Renal cortical epithelial cell (primary cell): ENCODE measurements at places on chromosomes 3 and 15. TPM values are rescaled to one million over a fixed set of nuclear protein-coding genes. Genes with fewer than 3 reads are reported as not detected.

GRCh38 chr3:65020281-65021160 is 332.7 kb upstream of the ADAMTS9 start:
- no peak for DNase-seq

- DNase-seq, result no peak
Observed at GRCh38 chr15:81893182-81893835, 152.5 kb downstream of the MEX3B start.

GRCh38 chr3:81048058-81048665 is 713.3 kb downstream of the GBE1 start:
- no peak for DNase-seq

DNA sequence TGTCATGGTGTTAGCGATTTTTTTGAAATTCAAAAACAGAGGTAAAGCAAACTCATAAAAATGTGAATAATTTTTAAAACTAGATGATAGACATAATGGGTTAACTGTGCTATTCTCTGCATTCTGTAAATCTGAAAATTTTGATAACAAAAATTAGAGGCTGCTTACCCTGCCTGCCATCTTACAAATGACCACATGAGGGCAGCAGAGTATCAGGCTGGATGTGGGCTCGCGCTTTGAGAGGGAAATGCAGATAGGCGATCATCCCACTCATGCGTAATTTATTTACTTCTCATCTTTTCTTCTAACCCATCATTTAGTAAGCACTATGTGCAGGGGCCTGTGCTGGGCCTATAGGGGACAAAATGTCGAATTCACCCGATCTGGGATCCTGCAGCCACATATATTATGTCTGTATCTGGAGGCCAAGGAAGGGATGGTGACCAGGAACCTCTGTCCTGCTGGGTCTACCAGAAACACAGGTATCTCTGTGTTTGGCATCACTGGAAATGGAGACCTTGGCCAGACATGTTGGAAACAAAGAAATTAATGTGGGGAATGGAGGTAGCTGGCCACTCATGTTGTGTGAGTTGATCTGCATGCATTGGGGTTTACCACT is 7.8 kb upstream of the RAD18 start:
- peak; percentile 34 for DNase-seq

DNA sequence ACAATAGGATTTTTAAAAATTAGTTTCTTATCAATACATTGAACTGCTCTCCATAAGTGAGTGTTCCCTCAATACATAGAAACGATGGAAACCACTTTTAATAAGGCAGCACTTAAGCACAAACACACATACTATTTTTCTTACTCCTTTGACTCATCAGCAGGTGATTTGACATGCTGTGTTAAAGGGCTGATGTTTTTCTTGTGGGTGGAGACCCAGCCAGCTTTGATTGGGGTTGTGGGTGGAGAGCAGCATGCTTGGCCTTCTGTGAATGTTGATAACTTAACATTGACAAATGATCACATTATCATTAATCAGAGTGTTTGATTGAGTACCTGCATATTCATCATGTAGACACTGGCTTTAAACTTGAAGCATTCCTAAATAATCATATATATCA is 223.0 kb upstream of the DPH6 start:
- peak; percentile 30 for DNase-seq

- DNase-seq, result no peak
Observed at GRCh38 chr3:59257506-59257905, 207.7 kb upstream of the CFAP20DC start.

DNA sequence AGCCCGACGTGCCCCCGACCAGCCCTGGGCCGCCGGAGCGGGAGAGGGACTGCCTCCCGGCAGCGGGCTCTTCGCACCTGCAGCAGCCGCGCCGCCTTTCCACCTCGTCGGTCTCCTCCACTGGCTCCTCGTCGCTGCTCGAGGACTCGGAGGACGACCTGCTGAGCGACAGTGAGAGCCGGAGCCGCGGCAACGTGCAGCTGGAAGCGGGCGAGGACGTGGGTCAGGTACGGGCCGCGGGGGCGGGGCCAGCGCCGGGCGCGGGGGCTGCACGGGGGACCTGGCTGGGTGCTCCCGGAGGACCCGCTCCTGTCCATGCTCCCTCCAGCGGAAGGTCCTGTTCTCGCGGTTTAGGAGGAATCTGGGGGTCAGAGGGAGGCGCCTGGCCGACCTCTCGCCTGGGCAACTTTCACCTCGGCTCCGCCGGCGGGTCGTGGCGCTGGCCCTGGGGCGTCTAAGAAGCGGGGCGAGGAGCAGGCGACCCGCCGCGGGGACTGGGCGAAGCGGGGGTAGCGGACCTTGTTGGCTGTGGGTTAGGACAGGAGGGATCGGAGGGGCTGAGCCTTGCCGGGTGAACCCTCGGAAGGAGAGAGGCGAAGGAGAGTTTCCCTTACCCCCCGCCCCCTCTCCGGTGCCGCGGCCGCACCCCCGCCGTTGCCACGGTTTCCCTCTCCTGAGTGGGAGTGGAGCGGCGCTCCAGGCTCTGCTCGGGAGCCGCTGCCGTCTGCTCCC is 682 bp downstream of the ITPKA start:
- DNase-seq, result no peak

DNA sequence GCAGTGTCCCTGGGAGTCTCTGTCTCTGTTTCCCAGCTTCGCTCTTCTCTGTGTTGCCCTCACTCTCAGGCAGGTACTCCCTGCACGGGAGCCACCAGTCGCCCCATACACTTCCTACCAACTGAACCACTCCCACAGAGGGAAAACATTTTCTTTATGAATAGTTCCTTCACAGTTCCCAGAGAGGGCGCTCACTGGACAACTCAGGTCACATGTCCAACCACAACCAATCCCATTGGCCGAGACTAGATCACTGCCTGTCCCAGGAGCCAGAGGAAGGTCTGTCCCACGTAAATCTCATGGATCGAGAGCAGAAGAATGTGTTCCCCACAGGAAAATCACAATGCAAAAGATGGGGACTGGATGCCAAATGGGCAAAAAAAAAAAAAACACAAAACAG is 26.1 kb downstream of the GRK7 start:
- no peak for DNase-seq

- DNase-seq, result peak; percentile 87
Observed at GRCh38 chr15:52257734-52258062, 37.9 kb downstream of the MYO5C start.

DNA sequence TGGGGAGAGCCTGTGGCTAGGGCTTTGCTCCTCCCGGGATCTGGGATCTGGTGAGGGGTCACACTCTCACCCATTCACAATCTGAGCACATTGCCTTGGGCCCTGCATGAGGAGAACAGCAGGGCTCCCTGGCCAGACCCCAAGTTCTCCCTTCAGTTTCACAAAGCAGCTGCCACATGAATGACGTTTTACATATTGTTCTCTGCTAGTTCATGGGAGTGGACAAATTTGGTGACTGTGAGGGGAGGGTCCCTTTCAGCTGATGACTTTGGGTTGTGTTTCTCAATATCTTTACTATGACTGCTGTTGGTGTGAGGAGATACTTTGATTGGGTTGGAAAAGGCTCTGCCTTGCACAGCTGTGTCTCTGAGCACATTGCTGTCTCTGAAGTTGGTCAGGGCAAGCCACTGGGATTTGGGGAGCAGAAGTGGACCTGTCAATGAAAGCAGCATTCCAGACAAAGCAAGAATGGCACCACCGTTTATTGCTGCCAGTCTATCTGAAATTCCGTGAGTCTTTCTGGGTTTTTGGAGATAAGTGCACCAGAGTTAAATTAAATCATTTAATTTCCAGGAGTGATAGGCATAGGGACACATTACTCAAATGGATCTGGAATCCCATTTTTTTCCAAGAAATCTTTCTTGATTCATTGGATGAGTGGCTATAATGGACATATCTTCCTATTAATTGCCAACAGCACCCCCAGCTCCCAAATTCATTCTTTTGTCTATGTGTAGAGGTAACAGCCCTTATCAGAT is 10.3 kb downstream of the TIMP4 start:
- no peak for DNase-seq

- DNase-seq, result no peak
Observed at GRCh38 chr3:100833483-100833882, 124.2 kb downstream of the TFG start.

DNA sequence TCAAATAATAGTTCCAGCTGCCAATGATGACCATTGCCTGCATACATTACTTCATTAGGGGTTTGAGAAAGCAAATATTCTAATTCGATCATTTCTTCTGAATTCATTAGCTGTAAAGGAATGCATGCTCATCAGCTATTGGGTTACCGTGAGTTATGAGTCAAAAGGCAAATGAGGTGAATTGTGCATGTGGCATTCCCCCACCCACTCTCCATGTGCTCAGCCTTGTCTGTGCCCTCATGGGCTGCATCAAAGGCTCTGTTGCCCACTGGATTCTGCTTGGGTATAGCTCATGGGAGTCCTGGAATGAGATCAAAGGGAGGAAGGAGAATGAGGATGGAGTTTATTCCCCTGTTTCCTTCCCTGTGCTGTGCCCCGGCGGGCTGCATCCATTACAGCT is 99.3 kb upstream of the CHRNA7 start:
- no peak for DNase-seq

DNA sequence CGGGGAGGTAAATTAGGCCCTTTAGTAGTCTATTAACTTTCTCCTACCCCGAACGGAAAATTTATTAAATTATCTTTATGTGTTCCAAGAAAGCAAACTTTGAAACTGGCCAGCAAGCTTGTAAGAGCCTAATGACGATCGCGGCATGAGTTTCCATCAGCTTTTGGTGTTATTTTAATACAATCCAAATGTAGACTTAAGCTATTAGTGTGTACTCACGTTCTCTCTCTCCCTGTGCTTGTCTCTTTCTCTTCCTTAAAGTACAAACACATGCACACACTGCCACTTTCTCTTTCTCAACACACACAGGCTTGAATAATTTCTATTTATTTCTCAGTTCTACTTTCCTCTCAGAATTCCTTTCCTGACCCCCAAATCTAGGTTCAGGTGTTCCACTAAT is 108.8 kb upstream of the MME start:
- peak; percentile 45 for DNase-seq

GRCh38 chr15:51935466-51936104 is 36.0 kb downstream of the LEO1 start:
- no peak for DNase-seq

- DNase-seq, result peak; percentile 57
Observed at GRCh38 chr3:32841867-32842470, 24.2 kb downstream of the TRIM71 start.

GRCh38 chr3:51982352-51982837 is 940 bp upstream of the ACY1 start:
- peak; percentile 87 for DNase-seq

DNA sequence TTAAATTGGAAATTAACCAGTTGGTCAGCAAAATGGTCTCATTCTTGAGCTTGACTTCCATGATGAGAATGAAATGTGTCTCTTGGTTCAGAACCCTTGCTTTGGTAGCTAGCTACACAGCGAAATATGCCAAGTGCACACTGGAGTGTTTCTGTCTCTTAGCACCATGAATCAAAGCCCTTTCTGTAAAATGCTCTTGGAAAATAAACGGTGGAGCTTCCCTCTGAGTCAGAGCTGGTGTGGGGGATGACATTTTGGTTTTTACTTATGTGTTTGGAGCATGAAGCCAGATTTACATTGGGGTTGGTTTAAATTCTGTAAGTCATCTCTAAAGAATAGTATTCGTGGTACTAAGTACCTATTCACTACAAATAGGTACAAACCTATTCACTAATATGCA is 85.1 kb upstream of the NANOGP8 start:
- DNase-seq, result no peak

DNA sequence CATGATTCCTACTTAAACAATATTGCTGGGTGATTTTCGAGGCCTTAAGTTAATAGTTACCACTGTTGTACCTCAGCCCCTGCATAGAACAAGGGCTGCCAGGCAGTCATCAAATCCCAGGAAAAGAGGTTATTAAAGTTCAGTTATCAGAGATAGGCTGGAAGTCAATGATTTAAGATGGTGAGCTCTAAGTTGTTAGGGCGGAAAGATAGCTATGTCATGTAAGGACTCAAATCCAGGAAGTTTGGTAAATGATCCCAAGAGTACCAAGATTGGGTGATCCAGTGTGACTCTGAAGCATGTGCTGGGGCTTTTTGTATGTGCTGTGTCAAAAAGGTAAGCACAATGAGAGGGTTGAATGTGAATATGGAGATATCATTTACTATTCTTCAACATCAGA is 287.9 kb downstream of the NLGN1 start:
- DNase-seq, result peak; percentile 84

- DNase-seq, result no peak
Observed at GRCh38 chr15:80036071-80036470, 23.4 kb upstream of the ZFAND6 start.

DNA sequence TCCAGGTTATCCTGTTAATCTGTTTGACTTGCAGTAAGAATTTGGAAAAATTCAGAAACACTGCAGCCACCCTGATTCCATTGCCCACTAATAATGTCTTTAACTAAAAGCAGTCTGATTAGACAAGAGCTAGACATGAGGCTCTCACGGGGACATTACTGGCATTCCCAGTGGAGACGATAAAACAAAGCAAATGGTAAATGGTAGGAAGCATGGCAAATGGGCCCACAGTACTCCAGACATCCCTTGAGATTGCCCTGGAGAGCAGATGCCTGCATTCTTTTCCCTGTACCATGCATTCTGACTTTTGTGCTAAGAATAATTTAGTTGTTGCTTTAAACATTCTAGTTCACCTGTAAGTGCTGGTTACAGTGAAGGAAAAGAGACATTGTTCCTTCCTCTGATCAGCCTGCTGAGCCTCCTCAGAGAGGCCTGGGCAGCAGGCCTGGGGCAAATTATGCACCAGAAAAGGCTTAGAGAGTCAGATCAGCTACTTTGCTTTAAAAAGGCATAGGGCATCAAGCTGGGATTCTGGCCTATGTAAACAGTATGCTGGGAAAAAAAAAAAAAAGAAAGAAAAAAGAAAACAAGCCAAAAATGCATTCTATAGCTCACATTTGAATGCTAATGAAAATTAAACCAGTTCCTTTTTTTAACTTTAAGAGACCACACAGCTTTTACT is 204.6 kb downstream of the GABRG3 start:
- DNase-seq, result no peak

DNA sequence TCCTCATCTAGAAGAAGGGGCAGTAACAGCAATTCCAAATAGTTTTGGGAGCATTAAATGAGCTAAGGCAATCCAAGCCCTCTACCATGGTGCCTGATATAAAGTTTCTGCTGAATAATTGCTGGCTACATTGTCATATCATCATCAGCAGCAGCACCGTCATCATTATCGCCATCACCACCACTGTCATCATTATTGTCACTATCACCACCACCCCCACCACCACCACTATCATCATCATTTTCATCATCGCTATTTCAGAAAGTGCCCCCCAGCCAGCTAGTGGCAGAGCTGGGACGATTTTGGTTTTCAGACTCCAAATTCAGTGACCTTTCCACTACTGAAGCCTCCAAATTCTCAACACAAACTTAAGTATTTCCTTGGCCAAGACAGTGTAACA is 15.0 kb downstream of the XCR1 start:
- DNase-seq, result no peak

The GRM2 gene
- total RNA-seq, result 0.05 TPM in 1 of 2 replicates, not detected in the other

The GOLGA6D gene
- total RNA-seq, result not detected in 2 replicates

The CAMK2N2 gene
- 0.10 TPM in 1 of 2 replicates, not detected in the other for total RNA-seq

The KIF15 gene
- 1.6 and 4.5 TPM in 2 replicates for total RNA-seq

The LTK gene
- total RNA-seq, result 0.25 and 1.0 TPM in 2 replicates

The ACAN gene
- total RNA-seq, result under 0.01 TPM in 1 of 2 replicates, not detected in the other

The TNIK gene
- total RNA-seq, result 19.3 and 25.8 TPM in 2 replicates

The TIMP4 gene
- total RNA-seq, result 0.25 and 0.69 TPM in 2 replicates
